ENCODE measurements at places on chromosomes 5 and 9. TPM values are rescaled to one million over a fixed set of nuclear protein-coding genes. Genes with fewer than 3 reads are reported as not detected.
A peak's percentile ranks its signal among the peaks of the same experiment; 100 is the strongest.

GRCh38 chr5:73482383-73483136 is 15.7 kb upstream of the BTF3 start:
- no peak for DNase-seq

GRCh38 chr5:10666531-10667299 is 94.3 kb downstream of the DAP start:
- DNase-seq, result no peak

- peak; percentile 88 for DNase-seq
These were observed 232.1 kb downstream of the MAN2A1 start for GRCh38 chr5:109921735-109922380.

Gene ANGPTL2
- not detected for total RNA-seq

All from activated CD4-positive, alpha-beta T cell treated with anti-CD3 and anti-CD28 coated beads, Interleukin-2, amount 10 ng/mL, durations not matched to agents 24 days and 14 days (primary cell).